Bronchus fibroblast of lung (primary cell): ENCODE measurements at places on chromosomes 3 and 15. TPM values are rescaled to one million over a fixed set of nuclear protein-coding genes. Genes with fewer than 3 reads are reported as not detected.

The CISH gene
- 1.2 and 2.1 TPM in 2 replicates for total RNA-seq

The ITIH1 gene
- total RNA-seq: not detected in 2 replicates

The TM4SF4 gene
- under 0.01 TPM in 1 of 2 replicates, not detected in the other for total RNA-seq

The SLC24A5 gene
- total RNA-seq: not detected in 2 replicates

The SLC6A20 gene
- not detected in 2 replicates for total RNA-seq

The RAB6B gene
- 0.15 and 0.34 TPM in 2 replicates for total RNA-seq
